ENCODE measurements at places on chromosomes 16 and 17.
A peak's percentile ranks its signal among the peaks of the same experiment; 100 is the strongest.

DNA sequence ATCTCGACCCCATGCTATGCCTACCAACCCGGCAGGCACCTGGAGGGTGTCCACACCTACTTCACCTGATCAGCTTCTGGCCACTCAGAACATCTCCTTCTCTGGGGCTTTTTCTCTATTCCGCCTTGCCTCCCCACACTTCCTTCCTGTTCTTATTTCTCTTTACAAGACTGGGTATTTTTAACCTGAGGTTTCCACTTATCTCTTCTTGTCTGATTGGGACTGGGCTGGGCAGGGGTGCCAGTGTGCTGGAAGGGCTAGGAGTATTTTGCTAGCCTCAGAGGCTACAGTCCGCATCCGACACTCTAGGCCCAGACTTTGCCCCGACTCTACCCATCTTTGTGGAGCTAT, 26.2 kb upstream of the ZNF652 start:
- no peak for DNase-seq

DNA sequence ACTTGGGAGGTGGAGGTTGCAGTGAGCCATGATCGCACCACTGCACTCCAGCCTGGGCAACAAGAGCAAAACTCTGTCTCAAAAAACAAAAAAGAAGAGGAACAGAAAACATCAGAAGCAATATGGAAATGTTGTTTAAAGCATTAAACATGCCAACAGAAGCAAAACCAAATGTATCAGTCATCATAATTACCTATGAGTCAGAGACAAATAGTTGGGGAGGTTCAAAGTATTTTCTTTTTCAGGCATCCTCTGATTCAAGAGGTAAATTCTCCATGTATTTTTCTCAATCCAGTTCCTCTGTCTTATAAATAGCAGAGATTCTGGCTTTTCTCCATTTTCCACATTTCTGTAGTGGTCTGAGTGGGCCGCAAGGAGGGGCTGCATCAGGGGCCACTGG, 2.1 kb upstream of the TM4SF5 start:
- no peak for DNase-seq

GRCh38 chr16:13586051-13586450, 333.9 kb upstream of the ERCC4 start:
- no peak for DNase-seq

GRCh38 chr16:89365044-89365467, 125.3 kb downstream of the ANKRD11 start:
- DNase-seq, result no peak

DNA sequence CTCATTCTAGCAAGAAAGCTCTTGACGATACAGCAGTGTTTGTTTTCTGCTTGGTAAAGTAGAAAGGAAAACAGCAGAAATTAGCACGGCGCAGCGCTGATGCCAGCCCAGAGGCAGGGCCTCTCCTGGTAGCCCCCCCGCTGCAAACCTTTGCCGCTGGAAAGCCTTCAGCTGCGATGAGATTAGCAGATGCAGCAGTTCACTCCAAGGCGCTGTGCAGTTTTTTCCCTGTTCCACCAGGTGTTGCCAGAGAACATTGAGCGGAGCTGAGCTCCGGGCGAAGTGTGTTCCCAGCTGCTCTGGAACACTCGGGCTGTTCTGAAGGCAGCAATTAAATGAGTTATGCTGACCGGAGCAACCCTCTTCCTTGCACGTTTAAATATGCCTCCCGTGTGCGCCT, 72.5 kb downstream of the RBFOX1 start:
- no peak for DNase-seq

DNA sequence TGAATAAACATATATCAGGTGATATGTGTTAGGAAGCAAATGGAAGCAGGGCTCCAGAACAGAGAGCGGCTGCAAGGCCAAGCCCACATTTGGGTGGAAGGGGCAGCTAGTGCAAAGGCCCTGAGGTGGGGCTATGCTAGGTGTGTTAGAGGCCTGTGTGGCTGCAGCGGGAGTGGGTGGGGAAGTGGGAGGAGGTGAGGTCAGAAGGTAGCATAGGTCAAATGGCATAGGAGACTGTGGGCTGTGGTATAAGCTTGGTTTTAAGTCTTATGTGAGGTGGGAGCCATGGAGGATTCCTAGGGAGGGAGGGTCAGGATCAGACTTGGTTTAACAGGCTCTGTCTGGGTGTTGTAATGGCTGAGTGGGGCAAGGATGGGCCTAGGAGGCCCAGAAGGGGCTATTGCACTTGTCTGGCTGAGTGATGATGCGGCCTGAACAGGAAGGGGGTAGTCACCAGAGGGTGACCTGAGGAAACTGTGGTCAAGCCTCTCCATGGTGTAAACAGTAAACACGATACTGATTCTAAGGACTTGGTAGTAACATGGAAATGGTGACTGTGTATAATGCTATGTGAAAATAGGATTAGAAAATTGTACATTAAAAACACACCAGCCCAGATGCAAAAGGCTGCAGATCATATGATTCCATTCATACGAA, 31.1 kb downstream of the RAI1 start:
- no peak for DNase-seq

- no peak for DNase-seq
These were observed 21.0 kb downstream of the KSR1 start for GRCh38 chr17:27477050-27477888.

- no peak for DNase-seq
These were observed 6.2 kb upstream of the SPATA20 start for GRCh38 chr17:50540560-50541401.

DNA sequence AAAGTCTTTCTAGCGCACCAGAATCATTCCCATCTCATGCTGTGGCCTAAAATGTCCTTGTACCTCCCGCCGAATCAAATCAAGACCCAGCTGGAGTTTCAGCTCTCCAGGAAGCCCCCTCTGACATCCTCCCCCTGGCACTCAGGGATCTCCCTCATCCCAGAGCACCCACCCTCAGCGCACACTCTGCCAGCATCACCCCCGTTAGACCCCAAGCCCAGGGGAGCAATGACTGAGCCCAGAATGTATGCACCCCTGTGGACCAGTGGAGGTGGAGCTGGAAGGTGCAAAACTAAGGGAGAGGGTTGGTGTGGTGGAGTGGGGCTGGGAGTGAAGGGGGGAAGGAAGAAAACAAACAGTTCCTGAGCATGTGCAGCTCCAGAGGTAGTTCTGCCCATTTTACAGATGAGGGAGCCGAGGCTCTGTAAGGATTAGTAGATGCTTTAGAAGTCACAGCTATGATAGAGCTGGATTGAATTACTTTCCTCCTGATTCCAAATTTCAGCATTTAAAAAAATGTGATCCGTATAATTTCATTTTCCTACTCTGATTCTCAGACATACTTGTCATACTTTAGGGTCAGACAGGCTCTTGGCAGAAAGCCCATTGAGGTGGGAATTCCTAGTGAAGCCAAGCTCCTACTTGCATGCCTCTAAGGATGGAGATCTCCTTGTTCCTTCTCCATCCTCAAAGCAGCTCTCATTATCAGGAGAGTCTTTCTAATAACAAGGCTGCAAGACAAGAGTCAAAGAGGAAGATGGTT, 242.7 kb downstream of the KATNIP start:
- no peak for DNase-seq

DNA sequence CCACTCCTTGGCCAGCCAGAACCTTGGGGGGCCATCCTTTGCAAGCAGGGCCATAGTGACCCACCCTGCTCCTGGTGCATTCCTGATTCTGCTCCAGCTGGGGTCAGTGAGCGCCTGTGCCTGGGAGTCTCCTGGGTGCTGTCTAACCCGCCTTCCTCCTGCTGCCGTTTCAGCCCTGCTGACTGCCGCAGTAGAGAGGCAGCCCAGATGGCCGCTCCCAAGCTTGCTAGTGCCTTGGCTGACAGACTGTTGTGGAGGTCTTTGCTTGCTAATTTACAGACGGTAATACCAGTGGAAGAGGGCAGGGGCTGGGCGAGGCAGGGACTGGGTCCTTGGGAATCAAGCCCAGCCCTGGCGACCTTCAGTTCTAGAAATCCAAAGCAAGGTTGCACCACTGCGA, 99.6 kb downstream of the SOCS1 start:
- DNase-seq, result no peak

- no peak for DNase-seq
These were observed 3.2 kb downstream of the RHBDL3 start for GRCh38 chr17:32268734-32269288.

DNA sequence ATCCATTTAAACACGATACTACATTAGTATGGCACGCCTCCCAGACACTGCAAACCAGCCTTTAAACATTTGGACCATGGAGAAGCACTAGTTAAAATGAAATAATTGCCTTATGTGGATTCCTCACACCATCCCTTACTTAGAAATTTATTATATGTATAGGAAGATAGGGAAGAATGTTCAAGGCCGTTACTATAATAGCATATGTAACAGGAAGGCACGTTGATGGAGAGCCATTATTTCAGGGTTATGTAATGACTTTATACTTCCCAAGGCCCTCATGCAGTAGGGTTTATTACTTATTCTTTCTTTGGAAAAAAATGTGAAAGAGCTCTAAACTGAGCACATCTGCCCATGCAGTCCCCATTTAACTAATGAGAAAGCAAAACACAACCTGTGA, 96.6 kb upstream of the CACNG5 start:
- DNase-seq, result no peak

- DNase-seq, result no peak
These were observed 13.5 kb upstream of the ITGB3 start for GRCh38 chr17:47239967-47240651.

- no peak for DNase-seq
These were observed 30.0 kb downstream of the MAPT start for GRCh38 chr17:45924332-45924820.

DNA sequence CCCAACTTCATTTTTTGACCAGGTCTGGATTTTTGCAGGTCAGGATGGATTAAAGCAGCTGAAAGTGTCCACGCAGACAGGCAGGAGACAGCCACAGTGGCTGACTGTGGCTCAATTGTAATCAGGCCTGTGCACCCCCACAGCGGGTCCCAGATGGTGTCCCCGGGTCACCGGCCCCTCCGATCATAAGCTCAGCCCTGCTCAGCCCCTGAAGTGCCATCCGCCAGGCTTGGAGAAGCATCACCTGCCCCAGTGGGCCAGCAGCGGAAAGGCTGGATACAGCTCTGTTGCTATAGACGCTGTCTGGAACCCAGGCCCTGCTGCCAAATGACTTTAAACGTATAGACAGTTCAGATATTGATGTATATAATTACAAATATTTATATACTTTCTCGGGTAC, 60.6 kb downstream of the RPH3AL start:
- DNase-seq, result no peak

GRCh38 chr16:1749152-1750117, 21.9 kb downstream of the NME3 start:
- no peak for DNase-seq

DNA sequence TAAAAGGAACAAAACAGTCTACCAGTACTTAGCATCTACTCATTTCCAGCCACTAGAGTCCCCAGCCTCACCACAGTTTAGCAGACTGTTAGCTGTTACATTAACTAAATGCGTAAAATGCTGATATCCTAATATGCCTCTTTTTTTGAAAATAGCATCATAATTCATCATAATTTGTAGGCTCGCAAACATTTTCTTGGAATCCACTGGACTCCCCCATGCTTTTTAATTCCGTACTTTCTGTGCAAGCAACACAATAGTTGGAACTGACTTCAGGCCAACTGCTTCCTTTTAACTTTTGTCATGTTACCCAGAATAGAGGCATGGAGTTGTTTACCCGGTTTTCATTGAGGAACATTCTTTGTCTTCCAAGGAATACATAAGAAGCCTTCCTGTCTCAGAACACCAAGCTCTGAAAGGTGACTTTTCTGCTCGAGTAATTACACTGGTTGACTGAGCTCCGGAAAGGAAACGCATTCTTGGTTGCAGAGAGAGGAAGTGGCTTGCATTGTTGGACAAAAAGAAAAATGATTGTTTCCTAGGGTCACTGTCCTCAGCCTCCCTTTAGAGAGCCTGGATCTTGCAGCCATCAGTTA, 30.9 kb upstream of the SEC14L1 start:
- no peak for DNase-seq

DNA sequence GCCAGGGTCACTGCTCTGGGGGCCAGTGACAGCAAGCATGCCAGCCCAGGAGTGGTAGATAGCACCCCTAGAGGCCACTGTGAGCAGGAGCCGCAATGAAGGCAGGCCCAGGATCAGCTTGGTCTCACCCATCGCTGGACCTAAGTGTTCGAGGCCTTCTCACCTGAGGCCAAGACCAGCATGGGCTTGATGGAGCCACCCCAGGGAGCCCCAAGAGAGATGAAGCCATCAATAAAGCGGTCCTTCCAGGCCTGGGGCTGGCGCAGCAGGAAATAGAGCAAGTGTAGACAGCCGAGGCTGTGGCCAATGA, 1.8 kb downstream of the LCAT start:
- DNase-seq, result no peak

DNA sequence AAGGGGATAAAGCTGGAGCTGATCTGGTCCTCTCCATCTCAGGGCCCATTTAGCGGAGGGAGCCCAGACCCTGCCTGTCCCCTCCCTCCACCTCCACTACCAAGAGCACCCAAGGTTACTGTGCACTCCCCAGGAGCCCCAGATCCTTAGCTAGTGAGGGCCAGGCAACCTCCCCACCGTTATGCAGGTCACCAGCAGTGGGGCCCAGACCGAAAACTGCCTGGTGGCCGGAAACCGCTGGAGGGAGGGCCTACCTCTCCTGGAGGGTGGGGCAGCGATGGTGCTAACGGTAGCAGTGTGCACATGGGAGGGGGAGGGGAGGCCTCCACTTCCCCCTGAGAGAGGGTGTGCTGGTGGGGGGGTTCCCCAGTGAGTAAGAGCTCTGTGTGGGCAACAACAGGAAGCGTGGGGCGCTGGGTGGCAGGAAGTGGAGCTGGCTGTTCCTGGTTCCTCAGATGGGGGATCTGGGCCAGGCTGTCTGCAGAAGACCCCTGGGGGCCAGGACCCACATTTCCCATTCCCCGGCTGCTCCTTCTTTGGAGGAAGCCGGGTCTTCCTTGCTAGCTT, 4.4 kb downstream of the FMNL1 start:
- DNase-seq, result peak; percentile 93

- DNase-seq, result no peak
These were observed 27.1 kb downstream of the HEATR3 start for GRCh38 chr16:50092891-50093290.

GRCh38 chr16:74304164-74304834, 7.7 kb downstream of the PSMD7 start:
- no peak for DNase-seq

- peak; percentile 10 for DNase-seq
These were observed 2.4 kb downstream of the SERPINF1 start for GRCh38 chr17:1764284-1764683.

DNA sequence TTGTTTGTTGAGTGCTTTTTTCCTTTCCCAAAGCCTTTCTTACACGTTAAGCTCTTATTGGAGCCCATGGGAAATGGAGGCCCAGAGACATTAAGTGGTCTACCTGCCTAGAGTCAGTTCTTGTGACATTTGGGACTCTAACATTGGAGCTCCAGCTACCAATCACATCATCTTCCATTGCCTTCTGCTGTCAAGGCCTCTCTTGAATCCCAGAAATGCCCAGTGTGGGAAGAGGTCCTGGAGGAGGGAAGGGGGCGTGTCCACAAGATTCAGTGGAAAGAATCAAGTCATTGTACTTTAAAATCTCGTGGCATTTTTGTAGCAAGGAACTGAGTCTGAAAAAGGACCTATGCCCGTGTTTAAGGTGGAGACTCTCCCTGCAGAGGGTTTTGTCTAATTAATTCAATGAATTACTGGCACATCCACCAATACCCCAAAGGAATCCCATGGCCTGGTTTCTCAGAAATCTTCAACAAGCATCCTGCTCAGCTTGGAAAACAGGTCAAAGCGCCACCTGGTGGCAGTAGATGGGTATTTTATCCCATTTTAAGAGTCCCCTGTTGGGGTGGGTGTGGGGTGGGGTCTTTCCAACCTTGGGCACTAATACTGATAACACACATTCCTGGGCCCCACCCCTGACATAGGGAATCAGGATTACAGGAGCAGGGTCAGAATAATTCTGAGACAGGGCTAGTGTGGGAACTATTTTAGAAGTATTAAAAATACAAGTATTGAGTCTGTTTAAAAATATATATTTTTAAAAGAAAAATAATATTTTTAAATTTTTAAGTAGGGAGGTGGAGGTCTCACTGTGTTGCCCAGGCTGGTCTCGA, 24.6 kb downstream of the GPT2 start:
- DNase-seq, result no peak
